ENCODE measurements at places on chromosomes 6 and 20.

DNA sequence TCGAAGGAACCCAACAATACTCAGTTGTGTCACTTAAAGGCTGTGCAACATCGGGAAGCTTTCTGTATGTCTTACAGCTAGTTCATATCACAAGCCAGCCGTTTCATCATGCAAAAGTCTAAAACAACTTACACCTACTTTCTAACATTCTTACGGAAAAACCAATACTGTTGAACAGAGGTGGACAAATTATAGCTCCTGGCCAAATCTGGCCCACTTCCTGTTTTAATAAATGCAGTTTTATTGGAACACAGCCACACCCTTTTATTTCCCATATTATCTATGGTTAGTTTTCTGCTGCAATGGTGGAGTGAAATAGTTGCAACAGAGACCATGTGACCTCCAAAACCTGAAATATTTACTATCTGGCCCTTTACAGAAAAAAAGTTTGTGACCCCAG lies 46.6 kb downstream of the MYB start:
- no peak for DNase-seq

DNA sequence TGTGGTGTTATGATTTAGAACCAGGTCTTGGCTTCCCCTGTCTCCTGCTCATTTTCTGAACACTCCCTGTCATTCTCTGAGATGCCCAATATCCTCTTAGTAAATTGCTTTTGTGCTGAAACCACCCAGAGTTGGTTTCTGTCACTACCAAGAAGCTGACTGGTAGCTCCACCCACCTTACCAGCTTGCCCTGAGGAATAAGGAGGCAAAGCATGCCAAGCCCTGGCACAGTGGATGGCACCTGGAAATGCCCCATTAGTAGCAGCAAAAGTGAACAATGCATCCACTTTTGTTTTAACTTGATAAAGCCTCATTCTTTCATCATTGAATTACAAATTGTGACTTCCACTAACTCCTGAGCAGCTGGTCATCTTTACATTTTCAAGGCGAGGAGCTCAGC lies 157.7 kb downstream of the CDC5L start:
- DNase-seq, result no peak

- DNase-seq, result no peak
These were observed 184.4 kb downstream of the PRL start for GRCh38 chr6:22112461-22112860.

DNA sequence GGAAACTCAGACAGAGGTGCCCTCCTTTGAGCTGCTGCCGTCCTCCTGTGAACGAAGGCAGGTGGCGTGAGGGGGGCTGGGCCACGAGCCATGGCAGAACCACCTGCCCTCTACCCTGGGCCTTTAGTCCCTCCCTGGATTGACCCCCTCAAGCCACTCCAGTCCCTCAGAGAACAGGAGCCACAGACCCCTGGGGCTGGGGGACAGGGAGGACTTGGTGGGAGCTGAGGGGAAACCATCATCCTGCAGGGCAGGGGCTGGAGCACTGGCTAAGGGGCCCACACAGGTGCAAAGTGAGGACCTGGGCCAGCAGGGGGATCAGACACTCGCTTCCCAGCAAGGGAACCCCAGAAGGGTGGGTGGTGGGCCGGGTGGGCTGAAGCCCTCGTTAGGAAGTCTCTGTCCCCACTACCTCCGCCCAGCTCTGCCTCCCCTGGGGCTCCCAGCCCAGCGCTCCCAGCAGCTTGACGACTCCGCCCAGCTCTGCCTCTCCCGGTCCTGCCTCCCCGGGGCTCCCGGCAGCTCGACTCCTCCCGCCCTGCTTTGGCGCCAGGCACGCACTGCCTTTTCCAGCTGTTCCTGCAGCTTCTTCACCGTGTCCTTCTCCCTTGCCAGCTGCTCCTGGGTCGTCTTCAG lies 44.4 kb downstream of the DSTN start:
- DNase-seq, result no peak

- DNase-seq, result no peak
These were observed 24.9 kb downstream of the CITED2 start for GRCh38 chr6:139349464-139350020.

GRCh38 chr20:24157213-24157612 lies 168.6 kb upstream of the GGTLC1 start:
- DNase-seq, result no peak

DNA sequence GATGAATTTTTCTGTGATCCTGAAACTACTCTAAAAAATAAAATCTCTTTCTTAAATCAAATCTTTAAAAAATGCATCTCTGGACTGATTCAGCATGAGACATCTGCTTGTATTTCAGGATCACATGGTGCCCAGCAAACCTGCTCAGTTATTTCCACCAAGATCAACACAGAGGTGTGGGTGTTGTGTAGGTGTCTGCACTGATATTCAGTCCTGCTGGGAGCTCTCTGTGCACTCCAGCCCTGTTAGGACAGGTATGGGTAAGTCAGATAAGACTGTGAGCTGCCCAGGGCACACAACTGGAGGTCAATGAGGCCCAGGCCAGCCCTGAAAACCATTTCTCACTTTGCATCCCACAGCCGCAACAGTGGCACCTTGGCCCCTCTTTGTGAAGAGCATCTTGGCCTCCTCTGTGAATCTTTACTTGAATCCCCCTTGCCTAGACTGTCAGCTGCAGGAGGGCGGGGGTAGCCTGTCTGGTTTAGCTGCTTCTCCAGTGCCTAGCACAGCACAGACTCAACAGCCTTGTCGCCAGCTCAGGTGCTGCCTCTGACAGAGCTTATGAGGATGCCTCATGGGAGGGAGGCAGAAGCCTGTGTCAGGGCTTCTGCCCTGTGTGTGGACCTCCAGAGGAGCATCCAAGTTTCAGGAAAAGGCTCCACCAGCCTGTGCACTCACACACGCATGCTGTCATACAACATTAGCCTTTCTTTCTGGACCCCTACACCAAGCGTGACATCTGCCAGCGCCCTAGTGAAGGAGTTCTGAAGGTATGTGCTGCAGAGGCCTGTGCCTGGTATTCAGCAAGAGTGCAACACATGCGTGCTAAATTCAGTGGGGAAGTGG lies 187.6 kb upstream of the CST7 start:
- no peak for DNase-seq

DNA sequence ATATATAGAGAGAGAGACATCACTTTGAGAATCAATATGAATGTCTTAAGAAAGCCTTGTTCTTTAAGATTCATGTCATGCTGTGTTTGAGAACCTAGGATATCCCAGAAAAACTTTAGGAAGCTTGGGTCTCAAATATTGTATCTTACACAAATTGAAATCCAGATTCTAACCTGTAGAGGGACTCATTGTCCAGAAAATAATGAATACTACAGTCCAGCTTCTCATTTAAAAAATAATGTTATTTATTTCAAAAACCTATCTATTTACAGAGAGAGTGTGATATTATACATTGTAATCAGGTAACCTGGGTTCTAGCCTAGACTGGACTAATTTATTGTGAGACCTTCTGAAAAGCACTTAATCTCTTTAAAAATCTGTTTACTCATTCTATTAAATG lies 4.2 kb downstream of the RFX6 start:
- DNase-seq, result no peak

GRCh38 chr6:111530218-111530617 lies 47.2 kb upstream of the REV3L start:
- DNase-seq, result no peak

- no peak for DNase-seq
These were observed 353.5 kb downstream of the SMOC2 start for GRCh38 chr6:168794491-168794890.

GRCh38 chr20:3092611-3093379 lies 8.3 kb upstream of the AVP start:
- peak; percentile 34 for DNase-seq

DNA sequence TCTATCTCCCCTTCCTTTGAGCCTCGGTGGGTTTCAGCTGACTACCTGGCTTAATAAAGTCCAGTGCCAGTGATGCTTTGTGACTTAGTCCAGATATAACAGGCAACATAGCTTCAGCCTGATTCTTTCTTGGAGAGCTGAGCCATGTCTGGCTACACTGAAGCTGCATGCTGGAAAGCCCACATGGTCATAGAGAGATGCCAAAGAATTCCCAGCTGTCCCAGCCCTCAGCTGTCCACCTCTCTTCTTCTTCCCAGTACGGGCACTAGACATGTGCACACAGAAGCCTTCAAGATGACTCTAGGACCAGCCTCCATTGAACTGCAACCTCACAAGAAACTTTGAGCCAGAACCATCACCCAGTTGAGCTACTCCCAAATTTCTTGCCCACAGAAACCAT lies 154.1 kb upstream of the MYLIP start:
- DNase-seq, result no peak

DNA sequence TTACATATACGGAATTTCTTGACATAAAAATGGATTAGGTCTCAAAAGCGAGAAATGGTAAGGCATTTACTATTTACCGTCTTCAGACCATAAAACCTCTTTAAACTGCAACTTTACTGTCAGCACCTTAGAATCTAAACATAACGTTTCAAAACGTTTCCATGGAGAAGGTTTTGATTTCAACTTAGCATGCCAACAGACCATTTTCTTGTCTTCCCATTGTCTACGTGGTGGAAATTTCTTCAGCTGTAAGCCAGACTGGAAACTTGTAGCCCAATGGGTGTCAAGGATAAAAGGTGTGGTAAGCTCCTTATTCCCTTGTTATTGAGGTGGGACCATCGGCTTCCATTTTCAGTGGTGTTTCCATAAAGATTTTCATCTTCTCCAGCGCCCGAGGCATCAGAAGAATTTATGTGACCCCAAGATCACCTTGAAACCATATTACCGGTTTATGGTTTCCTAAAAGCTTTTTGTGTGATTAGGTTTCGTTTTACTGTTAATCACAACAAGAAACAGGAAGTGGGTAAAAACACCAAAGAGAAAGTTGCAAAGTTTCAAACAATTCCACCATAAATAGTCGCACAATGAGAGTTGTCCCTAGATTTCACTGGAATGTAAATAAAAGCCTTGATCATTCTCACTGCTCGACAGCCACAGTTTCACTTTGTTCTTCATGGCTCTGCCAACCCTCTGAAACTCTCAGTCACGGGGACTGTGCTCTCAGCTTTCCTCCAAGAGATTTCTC lies 63.0 kb upstream of the CD2AP start:
- no peak for DNase-seq

DNA sequence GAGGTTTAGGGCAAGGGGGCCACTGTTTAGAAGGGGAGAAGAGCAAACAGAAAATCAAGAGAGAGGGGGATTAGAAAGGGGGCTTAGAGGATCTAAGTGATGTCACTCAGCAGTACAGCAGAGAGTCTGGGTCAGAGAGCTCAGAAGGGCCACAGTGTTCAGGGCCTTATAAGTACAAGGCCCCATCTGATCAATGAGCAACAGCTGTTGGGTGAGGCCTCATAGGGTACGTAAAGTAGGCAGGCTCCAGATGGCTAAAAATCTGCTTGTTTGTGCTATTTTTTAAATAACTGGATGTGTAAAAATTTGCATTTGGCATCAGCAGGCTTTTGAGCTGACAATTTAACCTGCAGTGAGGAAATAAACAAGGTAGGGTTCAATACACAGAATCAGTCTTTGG lies 149.8 kb downstream of the SH3BGRL2 start:
- no peak for DNase-seq

DNA sequence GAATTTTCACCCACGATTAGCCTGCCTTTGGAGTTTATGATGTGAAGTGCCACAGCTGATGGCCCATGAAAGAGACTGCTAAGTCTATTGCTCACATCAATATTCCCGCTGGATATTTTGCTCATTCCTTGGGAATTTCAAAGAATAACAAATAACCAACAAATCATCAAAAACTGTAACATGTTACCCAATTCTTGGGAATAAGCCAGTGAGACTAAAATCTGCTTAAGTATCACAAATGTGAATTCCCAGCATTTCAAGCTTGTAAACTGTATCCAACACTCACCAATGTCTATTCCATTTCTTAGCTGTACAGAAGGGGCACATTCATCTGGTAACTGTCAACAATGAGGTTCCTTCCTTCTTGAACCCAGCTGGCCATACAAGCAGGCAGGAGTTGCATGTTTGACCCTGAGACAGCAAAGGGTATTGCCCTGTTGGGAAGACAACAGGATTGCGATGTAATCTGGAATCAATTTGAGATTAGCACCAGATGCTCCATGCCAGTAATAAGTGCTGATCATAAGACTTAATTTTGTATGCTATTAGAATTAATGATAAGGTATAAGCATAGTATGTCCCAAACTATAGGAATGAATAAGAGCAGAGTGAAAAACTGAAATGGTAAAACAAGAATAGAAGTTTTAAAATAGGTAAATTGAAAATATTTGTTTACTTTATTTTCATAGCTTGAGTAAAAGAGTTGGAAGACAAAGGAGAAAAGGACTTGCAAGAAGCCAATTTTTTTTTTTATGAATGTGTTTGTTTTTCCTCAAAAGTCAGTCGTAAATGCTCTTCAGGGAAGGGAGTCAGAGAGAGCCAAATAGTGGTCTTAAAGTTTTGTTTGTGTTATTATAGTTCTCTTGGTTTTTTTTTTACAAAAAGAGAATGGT lies 58.8 kb downstream of the RSPO3 start:
- no peak for DNase-seq

GRCh38 chr20:8602389-8603116 lies 466.3 kb upstream of the PLCB4 start:
- DNase-seq, result no peak

GRCh38 chr20:60352596-60352995 lies 394.4 kb downstream of the CDH26 start:
- DNase-seq, result no peak

DNA sequence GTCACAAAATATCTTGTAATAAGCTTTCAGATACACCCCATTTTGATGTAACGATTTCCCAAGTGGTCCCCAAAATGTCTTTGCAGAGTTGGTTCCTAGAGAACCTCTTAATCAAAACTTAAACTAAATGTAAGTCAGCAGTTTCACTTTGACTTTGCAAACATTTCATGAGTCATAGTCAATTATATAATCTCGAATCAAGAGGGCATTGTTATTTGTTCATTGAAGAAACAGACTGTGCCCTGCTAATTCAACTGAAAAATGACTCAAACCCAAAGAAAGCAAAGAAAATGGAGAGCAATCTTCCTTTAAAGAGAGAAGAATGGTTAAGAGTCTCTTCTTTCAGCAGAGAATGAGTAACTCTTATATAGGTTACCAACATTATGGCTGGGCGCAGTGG lies 58.3 kb downstream of the IPCEF1 start:
- DNase-seq, result no peak

DNA sequence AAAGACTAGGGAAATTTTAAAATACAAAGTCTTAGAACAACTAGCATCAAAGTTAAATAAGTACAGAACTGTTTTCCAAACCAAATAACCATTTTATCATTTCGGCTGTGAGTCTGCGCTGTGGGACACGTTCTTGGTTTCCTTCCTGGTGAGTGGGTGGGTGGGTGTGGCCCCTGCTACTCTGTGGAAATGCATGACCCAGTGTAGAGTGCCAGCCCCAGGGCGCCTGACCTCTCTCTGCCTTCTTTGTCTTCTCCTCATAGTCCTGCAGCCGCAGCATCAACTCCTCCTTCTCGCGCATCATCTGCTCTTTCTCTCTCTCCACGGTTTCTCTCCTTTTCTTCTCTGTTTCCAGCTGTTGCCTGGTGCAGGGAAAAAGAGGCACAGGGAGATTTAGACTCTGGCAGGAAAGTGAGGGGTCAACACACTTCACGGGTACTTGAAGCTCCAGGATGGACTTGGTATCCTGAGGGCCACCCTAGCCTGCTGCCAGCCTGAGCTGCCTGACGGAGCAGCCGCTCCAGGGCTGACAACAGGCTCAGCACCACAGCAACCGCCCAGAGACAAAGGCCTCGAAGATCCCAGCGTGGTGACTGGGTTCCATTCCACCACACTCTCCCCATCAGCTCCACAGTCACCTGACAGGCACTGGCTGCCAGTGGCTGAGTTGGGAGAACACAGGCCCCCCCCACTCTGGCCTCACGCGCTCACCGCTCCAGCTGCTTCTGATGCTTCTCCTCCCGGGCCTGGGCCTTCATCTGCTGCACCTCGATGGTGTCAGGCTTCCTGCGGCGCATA lies 48.4 kb downstream of the EZR start:
- no peak for DNase-seq
